ENCODE measurements at places on chromosomes 3 and 15.

- no peak for DNase-seq
Observed at GRCh38 chr3:197014024-197014423, 15.6 kb downstream of the MELTF start.

DNA sequence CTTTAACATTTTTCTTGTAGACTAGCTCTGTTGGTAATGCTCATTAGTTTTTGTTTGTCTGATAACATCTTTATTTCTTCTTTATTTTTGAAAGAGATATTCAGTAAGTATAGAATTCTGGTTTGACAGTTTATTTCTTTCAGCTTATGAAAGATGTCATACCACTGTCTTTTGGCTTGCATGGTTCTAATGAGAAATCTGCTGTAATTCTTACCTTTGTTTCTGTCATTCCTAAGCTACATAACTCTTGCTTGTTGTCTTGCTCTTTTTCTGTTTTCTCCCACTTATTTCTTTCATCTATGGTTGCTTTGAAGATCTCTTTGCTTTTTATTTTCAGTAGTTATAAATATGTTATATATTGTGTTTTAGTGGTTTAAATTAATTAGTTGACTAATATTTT lies 87.2 kb upstream of the PEX5L start:
- no peak for DNase-seq

DNA sequence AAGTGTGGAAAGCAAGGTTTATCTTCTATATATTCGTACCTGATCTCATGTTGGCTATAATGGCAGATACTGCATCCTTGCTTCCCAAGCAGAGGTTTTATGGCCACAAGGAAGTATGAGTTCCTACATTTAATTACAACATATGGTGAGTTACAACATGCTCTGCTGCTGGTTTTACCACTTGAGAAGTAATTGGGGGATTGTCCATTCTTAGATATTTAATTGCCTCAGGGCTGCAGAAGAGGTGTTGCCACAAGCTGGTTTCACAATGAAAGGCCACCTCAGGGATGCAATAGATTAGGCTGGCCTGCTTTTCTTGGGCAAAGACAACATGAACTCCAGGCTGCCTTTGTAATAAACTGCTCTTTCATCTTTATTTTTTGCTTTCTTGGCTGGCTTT lies 48.6 kb downstream of the RAP2B start:
- DNase-seq, result no peak

DNA sequence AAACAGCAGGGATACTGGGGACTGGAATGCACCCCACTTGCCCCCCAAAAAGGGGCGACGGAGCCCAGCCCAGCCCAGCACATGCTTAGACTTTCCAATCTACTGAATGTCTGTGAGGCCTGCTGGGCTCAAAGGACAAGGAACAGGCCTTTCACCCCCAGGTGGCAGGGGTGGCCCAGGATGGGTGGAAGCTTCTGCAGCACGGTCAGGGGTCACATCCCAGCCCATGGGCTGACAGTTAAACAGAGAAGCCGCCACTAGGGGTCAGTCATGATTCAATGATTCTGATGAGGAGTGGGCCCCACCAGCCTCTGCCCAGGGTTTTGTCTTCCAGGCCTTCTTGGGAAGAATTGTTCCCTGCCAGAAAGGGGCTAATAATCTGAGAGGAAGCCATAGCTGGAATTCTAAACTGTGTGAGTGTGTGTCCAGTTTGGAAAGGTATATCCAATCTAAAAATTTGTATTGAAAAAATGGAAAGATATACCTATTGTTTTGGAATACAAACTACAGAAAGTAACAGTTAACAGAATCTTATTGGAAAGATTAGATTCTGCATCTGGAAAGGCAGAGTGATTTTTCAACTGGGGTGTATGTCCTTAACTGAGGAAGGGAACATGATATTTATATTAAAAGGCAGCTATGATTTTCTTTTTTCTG lies 2.2 kb downstream of the CHRNB4 start:
- peak; percentile 56 for DNase-seq

GRCh38 chr3:50635066-50635465 lies 18.1 kb downstream of the MAPKAPK3 start:
- no peak for DNase-seq

Data from cardiac fibroblast (primary cell).